A549 treated with CpdA at 1 μM for 4 hours (cell line): ENCODE measurements at places on chromosomes 16 and 17. TPM values are rescaled to one million over a fixed set of nuclear protein-coding genes. Genes with fewer than 3 reads are reported as not detected.

TMEM238L gene
- total RNA-seq, result not detected in 5 replicates

TRIM65 gene
- total RNA-seq, result 31.8 to 44.1 TPM (median 37.8 TPM) in 5 replicates

KRT23 gene
- total RNA-seq, result 0.08 TPM in 1 of 5 replicates, not detected in the others

NKD1 gene
- total RNA-seq, result 0.12 to 0.51 TPM (median 0.31 TPM) in 5 replicates

OR4D1 gene
- total RNA-seq, result 0.01 to 0.03 TPM in 2 of 5 replicates, not detected in the others
